Upper lobe of left lung (tissue), 6 donors: ENCODE measurements at places on chromosomes 7 and 10. TPM values are rescaled to one million over a fixed set of nuclear protein-coding genes. Genes with fewer than 3 reads are reported as not detected.

The PCLO gene
- total RNA-seq: 5.6 TPM

DNA sequence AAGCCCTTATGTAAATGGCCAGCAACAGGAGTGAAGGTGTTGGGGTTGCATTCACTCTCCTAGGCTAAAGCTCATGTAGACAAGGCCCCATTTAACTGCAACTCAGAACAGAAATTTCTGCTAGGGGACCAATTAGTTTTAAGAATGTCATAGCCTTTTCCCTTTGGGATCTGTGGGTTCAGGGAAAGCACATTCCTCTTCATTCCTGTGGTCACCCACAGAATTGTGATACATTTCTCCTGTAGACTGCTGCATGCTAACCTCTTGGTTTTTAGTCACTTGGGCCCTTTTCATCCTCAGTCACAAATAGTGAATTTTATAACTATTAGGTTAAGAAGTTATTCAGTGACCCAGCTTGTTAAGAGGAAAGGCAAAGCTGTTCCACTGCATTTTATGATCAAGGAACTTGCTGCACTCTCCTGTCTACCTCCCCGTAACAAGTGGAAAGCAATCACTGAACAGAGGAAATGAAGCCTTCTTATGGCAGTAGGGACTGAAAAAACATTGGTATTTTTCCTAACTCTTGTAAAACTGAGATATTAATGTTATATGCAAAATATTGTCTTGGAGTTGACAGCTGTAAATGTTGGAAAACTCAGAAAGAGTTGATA lies 124.9 kb downstream of the SND1 start:
- DNase-seq: no peak
- no peaks in the 10 kb centered on the region for H3K36me3 ChIP-seq
- H3K4me3 ChIP-seq: no peak overlapping the region
- no peaks in the 10 kb centered on the region for H3K27me3 ChIP-seq

GRCh38 chr7:595621-596010 lies 76.0 kb upstream of the PDGFA start:
- no peaks in the 10 kb centered on the region for H3K36me3 ChIP-seq
- H3K27ac ChIP-seq: no peak overlapping the region
- H3K4me1 ChIP-seq: no peaks in the 10 kb centered on the region
- no peak overlapping the region for H3K4me3 ChIP-seq
- H3K27me3 ChIP-seq: no peaks in the 10 kb centered on the region

- H3K36me3 ChIP-seq: no peaks in the 10 kb centered on the region
- H3K27me3 ChIP-seq: no peaks in the 10 kb centered on the region
- peak within 1 kb of the TSS; percentile 92 for H3K27ac ChIP-seq
- peak; percentile 45 for DNase-seq
Measured at GRCh38 chr10:102714621-102715455, at the start of gene SFXN2. Gene SFXN2, plus strand, starts transcription at chr10:102714636. Its CDS starts 12,001 bp downstream, at chr10:102726637.

GRCh38 chr7:104327534-104327933 lies 869 bp upstream of the LHFPL3 start:
- H3K4me1 ChIP-seq: peaks cover 10% of the 10 kb centered on the region
- DNase-seq: no peak
- H3K4me3 ChIP-seq: no peak overlapping the region
- no peaks in the 10 kb centered on the region for H3K36me3 ChIP-seq
- no peak overlapping the region for H3K27ac ChIP-seq

DNA sequence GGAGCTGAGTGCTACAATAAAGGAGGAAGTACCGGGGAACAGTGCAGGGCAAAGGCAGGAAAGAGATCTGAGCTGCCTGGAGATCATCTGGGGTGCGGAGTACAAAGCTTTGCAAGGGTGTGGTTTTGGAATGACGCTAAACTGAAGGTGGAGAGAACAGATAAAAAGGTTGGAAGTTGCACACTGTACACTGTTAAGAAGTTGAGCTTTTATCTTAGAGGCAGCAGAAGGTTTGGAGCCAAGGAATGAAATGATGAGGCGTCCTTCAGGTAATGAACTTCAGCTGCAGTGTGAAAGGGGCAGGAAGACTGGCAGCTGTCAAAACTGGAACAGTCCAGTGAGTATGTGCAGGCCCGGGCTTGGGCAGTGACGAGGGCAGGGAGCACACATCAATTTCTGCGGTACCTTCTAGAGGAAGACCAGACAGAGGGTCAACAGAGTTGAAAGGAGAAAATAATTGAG lies 7.2 kb upstream of the ANKRD61 start:
- H3K27ac ChIP-seq: no peak overlapping the region
- peaks cover 68% of the 10 kb centered on the region for H3K36me3 ChIP-seq
- H3K4me1 ChIP-seq: peaks cover 17% of the 10 kb centered on the region
- DNase-seq: no peak
- no peak overlapping the region for H3K4me3 ChIP-seq

GRCh38 chr7:131107337-131108211 lies 220.1 kb upstream of the MKLN1 start:
- no peaks in the 10 kb centered on the region for H3K27me3 ChIP-seq
- peak; percentile 91 for DNase-seq
- H3K36me3 ChIP-seq: no peaks in the 10 kb centered on the region
- peak overlapping the region; percentile 67 for H3K4me3 ChIP-seq

GRCh38 chr7:23205909-23206767 lies 24.3 kb downstream of the NUP42 start:
- H3K27me3 ChIP-seq: no peaks in the 10 kb centered on the region
- H3K36me3 ChIP-seq: peaks cover 6% of the 10 kb centered on the region
- peaks cover 13% of the 10 kb centered on the region for H3K4me1 ChIP-seq
- no peak overlapping the region for H3K4me3 ChIP-seq
- H3K27ac ChIP-seq: peak overlapping the region; percentile 74
